ENCODE measurements at places on chromosomes 4 and X.

GRCh38 chr4:109616243-109616642 lies 56.2 kb downstream of the MCUB start:
- DNase-seq: no peak

- DNase-seq: peak; percentile 77
Observed at GRCh38 chrX:119887721-119888425, 7.8 kb upstream of the AKAP14 start.

DNA sequence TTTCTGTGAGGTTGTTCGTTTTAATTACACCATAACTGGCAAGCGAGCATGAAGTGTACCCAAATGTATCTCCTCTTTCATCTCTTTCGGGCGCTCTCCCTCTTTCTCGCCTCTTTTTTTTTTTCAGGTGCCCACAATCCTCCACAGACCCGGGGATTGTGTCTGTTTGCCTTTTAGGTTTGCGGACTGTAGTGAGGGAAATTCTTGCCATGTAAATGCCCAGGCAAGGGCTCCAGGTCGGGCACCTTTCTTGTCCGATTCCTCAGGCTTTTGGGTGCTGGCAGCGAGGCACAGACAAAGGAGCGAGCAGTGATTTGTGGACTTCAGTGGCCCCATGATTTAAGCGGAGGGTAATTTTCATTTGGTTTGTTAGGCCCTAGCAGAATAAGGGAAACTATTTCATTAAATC lies 1.1 kb upstream of the PHOX2B start:
- DNase-seq: no peak

DNA sequence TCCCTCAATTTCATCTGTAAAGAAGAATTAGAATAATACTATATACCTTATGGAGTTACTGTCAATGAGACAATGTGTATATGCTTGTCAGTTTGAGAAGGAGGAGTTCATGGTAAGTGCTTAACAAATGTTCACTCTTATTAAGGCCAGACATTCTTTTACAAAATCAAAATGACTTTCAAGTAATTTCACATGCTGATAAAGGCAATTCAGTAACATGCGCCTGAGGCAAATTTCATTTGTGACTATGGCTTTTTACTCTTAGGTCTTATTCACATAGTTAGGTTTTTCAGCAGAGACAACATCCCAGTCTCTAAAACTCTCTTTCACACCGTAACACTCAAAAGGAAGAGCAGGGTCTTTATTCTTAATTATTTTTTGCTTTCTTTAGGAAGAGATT lies 174.4 kb downstream of the CAMK2D start:
- DNase-seq: no peak

DNA sequence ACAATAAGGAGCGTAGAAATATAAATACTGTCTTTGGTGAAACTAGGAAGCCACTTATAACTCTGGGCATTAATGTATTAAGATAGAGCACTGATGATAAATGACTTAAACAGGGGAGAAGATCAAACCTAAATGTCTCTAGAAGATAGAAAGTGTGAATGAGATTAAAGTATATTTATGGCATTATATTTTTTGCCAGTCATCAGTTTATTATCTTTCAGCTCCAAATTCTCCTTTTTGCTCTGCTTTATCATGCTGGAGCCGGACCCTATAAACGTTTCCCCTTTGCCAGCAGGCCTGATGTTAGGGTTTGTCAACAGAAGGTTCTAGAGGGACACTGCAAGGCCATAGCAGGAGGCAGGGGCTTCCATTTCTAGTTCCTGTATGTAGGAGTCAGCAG lies 76.4 kb downstream of the TBC1D19 start:
- DNase-seq: no peak

DNA sequence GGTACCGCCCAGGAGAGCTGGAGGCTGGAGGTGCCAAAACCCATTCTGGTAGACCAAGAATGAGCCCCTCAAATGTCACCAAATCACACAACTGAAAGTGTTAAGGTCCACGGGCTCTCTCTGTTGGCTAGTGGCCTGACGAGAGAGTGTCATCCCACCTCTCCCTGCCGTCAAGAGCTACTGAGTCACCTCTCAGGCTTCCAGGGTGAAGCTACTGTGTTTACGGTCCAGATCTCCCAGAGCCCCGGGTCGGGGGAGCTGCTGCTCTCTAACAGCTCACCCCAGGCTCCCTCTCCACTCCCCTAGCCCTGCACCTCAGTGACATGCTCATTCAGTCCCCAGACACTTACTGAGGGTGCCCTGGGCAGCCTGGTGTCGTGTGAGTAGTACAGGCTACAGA lies 59.2 kb downstream of the ADGRG2 start:
- DNase-seq: no peak

- DNase-seq: peak; percentile 60
Observed at GRCh38 chrX:7941390-7942042, 14.3 kb upstream of the PNPLA4 start.

DNA sequence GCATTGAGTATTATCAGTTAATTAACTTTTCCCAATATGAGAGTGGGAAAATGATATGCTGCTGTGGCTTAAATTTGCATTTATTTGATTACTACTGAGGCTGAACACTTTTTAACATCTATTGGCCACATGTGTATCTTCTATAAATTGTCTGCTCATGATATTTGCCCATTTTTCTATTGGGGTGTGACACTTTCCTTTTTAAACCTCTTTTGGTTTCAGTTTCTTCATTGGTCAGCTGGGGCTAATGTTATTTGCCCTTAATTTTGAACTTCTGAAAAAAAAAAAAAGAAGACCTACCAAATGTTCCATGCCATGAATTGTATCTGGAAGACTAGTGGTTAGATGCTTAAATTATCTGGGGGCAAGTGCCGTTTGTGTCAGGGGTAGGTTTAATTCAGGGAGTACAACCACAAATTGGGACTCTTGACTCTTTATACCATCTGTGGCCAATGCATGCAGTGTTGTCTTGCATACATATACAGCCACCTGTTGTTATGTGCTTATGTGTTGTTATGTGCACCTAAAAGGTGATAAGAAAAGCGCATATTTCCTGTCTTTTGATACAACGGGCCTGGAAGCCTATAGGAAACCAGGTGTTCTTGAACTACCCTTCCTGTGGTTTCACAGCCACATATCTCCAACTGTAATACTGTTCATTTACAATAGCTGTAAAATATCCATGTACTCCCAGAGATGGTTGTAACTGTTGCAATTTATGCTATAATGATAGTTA lies 49.0 kb downstream of the SH2D1A start:
- DNase-seq: no peak

- DNase-seq: no peak
Observed at GRCh38 chr4:57055886-57056285, 54.3 kb downstream of the IGFBP7 start.

DNA sequence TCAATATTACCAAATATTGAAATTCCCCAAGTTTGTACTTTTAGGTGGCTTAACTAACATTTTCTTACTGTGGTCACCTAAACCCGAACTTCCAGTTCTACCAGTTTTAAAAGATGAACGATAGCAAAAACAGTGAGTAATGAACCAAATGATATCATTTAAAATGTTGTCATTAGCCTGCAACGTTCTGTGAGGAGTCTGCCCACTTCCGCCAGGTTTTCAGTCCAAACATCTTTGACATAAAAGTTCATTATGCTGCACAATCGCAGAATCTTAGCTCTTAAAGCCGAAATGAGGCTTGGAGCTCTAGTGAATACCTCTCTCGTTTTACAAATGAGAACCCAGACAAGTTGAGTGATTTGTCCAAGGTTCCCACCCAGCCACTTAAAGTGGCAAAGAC lies 762 bp downstream of the PIGA start:
- no peak for DNase-seq

DNA sequence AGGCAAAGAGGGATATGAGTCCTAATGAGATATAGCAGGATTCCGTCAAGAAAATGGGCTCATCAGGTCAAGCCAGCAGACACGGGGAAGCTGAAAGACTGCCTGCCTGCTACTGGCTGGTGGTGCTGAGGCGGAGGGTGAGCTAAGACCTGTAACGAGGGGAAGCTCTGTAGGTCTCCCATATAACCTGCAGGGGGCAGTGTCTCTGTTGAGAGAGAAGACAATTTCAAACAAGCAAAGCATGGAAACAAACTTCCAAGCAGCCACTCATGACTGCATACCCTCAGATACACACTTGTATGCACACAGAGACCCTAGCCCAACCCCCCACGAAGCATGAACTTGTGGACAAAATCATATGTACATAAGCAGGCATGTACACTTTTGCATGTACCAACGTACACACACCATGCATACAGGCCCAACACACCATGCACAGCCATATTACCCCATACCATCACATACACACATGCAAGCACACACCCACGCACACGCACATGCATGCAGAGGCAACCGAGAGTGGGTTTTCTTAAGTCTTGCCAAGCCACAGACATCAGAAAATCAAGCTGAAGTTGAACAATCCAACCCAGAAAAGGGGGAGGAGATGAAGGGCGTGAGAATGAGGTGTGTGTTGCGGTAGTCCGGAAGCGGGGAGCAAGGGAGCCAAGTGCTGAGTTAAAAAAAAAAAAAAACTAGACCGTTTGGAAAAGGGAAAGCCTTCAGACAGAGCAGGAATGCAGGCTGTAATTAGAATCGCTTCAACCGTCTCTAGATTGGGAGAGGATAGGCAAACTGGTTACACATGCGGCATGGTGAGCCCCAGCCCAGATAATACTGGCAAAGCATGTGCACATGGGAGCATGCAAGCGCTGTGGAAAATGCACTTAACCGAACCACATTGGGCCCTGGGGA lies 71.0 kb downstream of the PJA1 start:
- DNase-seq: peak; percentile 34

DNA sequence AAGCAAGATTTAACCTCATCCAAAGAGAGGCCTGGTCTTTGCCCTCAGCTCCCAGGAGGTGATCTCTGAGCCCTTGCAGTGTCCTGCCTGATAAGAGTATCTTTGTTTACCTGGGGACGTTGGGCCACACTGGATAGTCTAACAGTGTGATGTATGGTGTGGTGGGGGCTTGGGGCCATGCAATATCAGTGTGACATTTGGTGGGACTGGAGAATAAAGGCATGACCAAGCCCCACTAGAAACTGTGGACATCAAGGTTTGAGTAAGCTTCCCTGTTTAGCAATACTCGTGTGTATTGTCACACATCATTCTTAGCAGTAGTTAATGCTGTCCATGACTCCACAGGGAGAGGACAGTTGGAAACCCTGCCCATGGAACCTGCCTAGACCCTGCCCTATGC lies 34.4 kb downstream of the BBS12 start:
- no peak for DNase-seq

- DNase-seq: no peak
Observed at GRCh38 chrX:68018248-68019203, 414.8 kb downstream of the OPHN1 start.

DNA sequence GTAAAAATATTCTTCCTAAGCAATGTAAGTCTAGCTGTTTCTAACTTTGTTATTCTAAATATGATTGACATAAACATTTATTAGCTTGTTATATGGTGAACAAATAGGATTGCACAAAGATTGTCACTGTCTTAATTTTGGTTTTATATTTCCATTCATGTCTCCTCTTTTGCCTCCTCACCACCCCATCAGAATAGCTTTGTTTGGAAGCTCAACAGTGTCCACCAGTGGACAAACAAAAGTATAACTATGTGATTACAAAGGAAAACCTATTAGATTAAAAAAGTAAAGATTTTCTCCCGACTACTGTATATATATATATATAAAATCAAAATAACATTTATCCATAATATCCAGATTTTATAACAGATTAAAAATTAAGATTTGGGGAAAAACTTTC lies 468.2 kb downstream of the ZIC3 start:
- DNase-seq: no peak

- peak; percentile 71 for DNase-seq
Observed at GRCh38 chrX:1581132-1581531, 10.3 kb upstream of the AKAP17A start.

All from colonic mucosa (tissue), 4 donors.